Stimulated activated CD8-positive, alpha-beta memory T cell treated with anti-CD3 and anti-CD28 coated beads, Interleukin-15, amount 100 ng/mL, for 24 hours (primary cell): ENCODE measurements at places on chromosomes 7 and 10.

GRCh38 chr10:36736311-36736710, 389.1 kb upstream of the ANKRD30A start:
- no peak for DNase-seq

- no peak for DNase-seq
These were observed 9.7 kb upstream of the CALU start for GRCh38 chr7:128729494-128729893.

DNA sequence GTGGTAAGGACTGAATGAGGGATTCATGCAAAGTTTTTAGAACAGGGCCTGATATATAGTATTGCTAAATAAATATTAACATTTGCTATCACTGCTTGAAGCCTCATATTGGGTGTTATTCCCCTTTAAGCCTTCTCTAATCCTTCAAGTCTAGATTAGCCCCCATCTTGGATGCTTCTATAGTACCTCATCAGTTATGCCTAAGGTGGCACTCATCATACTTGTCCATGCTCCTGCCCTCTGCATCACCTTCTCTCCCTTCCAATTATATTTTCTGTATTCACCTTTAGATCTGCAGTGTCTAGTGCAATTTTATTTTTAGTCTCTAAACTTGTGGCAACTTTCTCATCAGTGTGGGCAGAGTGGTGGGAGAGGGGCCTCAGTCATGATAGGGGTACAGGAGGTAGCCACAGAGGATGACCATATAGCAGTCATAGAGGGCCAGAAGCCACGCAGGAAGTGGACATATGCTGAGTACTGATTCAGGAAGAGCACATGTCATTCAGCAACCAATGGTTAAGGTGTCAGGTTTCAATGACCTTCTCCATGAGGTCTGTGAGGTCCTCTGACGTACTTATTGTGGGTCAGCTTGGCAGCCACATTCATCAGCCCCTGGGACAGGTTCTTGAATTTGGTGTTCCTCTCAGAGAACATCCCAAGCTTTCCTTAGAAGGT, 2.5 kb downstream of the ENTPD1 start:
- DNase-seq: no peak

- no peak for DNase-seq
These were observed 144.8 kb downstream of the ZNF248 start for GRCh38 chr10:37712489-37713131.

- no peak for DNase-seq
These were observed 317.8 kb downstream of the TNS3 start for GRCh38 chr7:47264021-47264651.

DNA sequence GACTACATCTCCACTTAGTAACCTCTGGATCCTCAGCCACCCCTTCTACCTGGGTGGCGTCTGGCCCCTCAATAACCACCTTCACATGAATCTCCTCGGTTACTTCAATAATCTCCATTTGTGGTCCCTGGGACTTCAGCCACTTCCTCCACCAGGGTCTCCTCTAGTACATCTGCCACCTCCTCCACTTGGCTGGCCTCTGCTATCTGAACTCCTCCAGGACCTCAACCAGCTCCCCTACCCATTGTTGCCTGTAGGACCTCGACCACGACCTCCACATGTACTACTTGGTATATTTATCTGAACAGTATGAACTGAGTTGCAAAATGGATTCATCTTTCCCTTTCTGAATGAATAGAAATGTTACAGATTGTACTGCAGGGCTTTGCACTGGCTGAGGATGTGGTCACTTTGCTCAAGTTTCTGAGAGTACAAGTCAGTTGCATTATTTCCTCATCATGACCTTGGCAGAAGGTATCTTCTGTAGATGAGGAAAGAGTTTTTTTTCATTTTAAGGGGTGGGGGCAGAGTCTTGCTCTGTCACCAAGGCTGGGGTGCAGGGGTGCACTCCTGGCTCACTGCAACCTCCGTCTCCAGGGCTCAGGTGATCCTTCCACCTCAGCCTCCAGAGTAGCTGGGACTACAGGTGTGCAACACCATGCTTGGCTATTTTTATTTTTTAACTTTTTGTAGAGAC, 36.0 kb downstream of the MAT1A start:
- no peak for DNase-seq

- DNase-seq: no peak
These were observed 26.5 kb downstream of the ACSM6 start for GRCh38 chr10:95220539-95220938.

- no peak for DNase-seq
These were observed 68.9 kb downstream of the PHTF2 start for GRCh38 chr7:77867537-77867865.

- no peak for DNase-seq
These were observed 138.1 kb upstream of the CDCA7L start for GRCh38 chr7:22083704-22084240.

GRCh38 chr10:71497763-71498326, 101.1 kb downstream of the CDH23 start:
- no peak for DNase-seq

GRCh38 chr10:48938281-48938680, 1.4 kb downstream of the LRRC18 start:
- DNase-seq: no peak
